ENCODE measurements at places on chromosomes 16 and 17.

GRCh38 chr17:79214459-79214858 is 139.8 kb downstream of the ENGASE start:
- no peak for DNase-seq

- DNase-seq: no peak
Measured at GRCh38 chr16:46739934-46740333, 8.2 kb downstream of the MYLK3 start.

- no peak for DNase-seq
Measured at GRCh38 chr17:45038728-45039634, 12.5 kb downstream of the DCAKD start.

DNA sequence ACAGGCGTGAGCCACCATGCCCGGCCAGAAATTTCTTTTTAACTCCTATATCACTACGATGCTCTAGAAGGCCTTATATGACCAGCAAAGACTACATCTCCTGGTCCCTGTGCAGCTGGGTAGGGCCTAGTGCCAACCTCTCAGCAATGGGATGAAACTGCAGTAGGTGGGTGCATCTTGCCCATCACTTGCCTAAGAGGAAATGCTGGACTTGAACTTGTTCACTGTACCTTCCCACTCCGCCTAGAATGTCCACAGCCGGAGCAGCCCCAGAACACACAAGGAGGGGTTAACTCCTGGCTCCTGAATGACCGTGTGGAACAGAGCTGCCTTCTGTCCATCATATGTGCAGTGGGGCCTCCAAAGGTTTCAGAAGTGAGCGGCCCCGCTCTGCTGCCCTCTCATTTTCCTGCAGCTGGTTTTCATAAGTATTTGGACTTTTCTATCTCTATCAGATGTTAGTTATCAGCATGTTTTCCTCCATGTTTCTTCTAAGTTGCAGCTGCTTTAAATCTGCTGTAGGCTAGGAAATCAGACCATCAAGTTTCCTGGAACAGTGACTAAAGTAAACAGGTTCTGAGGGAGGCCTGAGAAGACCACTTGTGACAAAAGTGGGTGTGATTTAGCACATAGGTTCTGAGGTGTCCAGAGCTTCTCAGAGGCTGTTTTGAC is 52.5 kb downstream of the WSB1 start:
- DNase-seq: no peak

DNA sequence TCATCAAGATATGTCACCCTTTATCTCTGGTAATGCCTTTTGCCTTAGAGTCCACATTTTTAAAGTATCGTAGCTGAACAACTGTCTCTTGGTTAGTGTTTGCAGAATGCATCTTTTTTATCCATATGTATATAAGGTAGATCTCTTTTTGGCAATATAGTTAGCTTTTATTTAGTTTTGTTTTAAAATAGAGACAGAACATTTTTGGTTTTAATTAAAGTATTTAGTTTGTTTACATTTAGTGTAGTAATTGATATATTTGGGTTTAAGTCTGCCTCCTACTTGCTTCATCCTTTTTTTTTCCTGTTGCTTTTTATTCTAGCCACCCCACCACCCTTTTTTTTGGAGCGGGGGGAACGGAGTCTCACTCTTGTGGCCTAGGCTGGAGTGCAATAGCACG is 184.6 kb upstream of the CHMP6 start:
- no peak for DNase-seq

DNA sequence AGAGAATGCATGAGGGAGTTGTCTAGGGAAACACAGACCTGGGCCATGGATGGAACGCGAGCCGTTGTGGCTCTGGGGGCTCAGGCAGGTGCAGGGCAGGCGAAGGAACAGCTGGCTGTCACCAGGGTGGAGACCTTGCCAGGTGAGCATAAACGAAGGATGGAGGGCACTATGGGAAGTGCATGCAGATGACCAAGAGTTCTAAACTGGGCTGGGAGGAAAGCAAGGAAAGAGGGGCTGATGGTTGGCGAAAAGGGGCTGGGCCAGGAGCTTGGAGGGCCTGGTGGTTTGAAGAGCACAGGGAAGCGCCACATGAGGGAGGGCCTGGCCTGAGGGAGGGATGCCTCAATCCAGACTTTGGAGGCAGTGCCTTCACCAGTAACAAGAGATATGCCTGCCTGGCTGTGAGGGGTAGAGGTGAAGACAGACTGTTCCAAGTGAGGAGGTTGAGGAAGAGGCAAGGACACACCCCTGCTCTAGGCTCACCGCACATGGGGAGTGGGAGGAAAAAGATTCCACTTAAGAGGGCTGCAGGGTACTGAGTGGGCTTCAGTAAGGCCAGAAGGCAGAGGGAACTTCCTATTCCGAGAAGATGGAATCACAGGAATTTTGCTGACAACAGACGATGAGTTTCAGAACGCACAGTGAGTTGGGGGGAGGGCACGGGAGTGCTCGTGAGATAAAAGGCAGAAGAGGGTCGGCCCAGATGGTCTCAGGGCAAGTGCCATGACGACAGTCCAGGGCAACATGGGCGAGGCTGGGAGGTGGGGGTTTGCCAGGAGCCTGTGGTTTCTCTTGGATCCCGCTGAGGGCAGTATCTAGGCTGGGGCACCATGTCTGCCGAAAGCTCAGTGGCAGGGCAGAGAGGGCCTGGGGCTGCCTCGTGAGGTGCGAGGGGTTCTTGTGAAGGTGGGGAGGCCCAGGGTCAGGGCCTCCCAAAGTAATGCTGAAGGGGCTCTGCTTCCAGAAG is 20.6 kb downstream of the B9D1 start:
- DNase-seq: no peak

GRCh38 chr17:78107976-78108725 is 20.4 kb downstream of the TMC6 start:
- DNase-seq: no peak

- no peak for DNase-seq
Measured at GRCh38 chr16:68083239-68083781, 1.9 kb upstream of the NFATC3 start.

GRCh38 chr17:4708436-4708835 is 2.0 kb upstream of the ARRB2 start:
- DNase-seq: peak; percentile 81

GRCh38 chr16:66144641-66145040 is 221.8 kb upstream of the CDH5 start:
- DNase-seq: no peak

GRCh38 chr16:27223226-27223610 is 19.9 kb downstream of the KDM8 start:
- DNase-seq: no peak

DNA sequence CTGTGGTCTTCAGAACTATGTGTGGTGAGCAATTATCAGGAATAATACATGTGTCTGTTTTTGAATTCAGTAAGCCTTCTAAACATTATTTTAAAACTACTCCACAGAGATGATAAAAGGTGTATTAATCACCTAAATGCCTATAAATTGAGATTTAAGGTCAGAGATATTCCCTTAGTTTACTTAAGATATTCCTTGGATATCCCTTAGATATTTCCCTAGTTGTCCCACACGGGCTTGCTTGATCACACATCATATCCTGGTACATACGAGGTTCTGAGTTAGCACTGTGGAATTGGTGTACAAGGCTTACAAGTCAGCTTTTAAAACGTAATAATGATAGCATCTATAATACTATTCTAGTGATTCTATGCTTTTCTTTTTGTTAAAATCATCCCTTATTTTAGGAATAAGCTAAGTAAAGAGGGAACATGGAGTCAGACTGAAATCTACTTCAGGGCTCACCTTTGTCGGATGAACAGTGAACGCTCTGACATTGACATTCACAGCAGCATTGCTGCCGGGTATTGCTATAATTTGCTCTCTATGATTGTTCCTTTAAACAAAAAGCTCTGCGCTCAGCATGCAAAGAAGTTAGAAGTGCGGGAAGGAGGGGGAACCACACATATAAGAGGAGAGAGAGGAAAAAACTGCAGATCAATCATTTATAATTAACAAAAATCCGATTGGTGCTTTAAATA is 136.5 kb downstream of the SKAP1 start:
- no peak for DNase-seq

GRCh38 chr17:1611715-1612114 is 16.9 kb downstream of the SLC43A2 start:
- no peak for DNase-seq

DNA sequence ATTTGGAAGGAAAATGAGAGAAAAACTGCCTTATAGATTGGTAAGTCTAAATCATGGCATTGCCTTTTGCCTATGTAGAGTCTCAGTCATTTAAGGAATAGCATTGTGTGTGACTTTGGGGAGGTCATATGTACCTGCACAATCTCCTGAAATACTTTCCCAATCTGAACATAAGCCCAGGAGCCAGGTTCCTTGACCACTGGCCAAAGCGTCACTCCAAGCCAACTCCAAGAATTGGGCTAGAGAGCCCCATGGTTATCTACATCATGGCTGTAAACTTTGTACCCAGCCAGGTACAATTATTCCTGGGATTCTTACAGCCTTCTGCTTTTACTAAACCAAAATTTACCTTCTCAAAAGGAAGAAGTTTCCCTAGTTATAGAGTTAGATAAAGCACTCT is 40.8 kb upstream of the MED13 start:
- DNase-seq: no peak

- no peak for DNase-seq
Measured at GRCh38 chr16:16933861-16934260, 536.9 kb downstream of the XYLT1 start.

DNA sequence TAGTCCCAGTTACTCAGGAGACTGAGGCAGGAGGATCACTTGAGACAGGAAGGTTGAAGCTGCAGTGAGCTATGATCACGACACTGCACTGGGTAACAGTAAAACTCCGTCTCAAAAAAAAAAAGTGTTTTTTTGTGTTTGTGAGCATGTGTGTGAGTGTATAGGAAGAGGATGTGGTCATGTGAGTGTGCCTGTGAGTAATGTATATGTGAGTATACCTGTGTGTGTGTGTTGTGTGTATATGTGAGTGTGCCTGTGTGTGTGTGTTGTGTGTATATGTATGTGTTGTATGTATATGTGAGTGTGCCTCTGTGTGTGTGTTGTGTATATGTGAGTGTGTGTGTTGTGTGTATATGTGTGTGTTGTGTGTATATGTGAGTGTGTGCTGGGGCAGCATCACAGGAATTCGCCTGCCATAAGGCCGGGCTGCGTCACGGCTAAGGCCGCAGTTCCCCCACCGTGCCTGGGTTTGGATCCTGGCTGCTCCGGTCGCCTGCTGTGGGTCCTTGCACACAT is 21.4 kb upstream of the NPTX1 start:
- no peak for DNase-seq

GRCh38 chr17:9239246-9239792 is 218.0 kb downstream of the NTN1 start:
- no peak for DNase-seq

- DNase-seq: no peak
Measured at GRCh38 chr16:85037721-85038120, 10.1 kb downstream of the KIAA0513 start.

DNA sequence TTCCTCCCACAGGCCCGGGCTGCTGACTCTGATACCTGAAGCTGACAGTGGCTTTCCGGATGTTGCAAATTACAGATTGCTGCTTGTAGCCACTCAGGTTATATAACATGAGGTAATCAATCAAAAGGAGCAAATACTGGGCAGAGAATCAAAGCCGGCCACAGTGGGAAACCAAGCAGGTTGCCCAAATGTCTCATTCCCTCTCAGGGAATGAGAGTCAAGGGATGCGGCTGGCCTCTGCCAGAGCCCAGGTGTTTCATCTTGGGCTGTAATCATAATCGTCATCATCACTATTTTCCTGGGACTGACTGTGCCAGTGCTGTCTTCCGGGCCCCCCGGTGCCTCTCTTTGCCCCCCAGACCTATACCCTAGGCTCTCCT is 292.4 kb upstream of the FOXF1 start:
- no peak for DNase-seq
